Activated CD8-positive, alpha-beta memory T cell treated with anti-CD3 and anti-CD28 coated beads, Interleukin-2, amount 10 ng/mL, durations not matched to agents 7 days and 5 days (primary cell): ENCODE measurements at places on chromosomes 12 and 14. TPM values are rescaled to one million over a fixed set of nuclear protein-coding genes. Genes with fewer than 3 reads are reported as not detected.

The CABP1 gene
- not detected for total RNA-seq

The ARHGEF40 gene
- total RNA-seq: not detected

The SMOC1 gene
- not detected for total RNA-seq

The TTC8 gene
- total RNA-seq: 2.5 TPM

The ENDOU gene
- not detected for total RNA-seq

The ATL1 gene
- 1.3 TPM for total RNA-seq

The PLA2G1B gene
- total RNA-seq: not detected

The STYK1 gene
- 8.4 TPM for total RNA-seq

DNA sequence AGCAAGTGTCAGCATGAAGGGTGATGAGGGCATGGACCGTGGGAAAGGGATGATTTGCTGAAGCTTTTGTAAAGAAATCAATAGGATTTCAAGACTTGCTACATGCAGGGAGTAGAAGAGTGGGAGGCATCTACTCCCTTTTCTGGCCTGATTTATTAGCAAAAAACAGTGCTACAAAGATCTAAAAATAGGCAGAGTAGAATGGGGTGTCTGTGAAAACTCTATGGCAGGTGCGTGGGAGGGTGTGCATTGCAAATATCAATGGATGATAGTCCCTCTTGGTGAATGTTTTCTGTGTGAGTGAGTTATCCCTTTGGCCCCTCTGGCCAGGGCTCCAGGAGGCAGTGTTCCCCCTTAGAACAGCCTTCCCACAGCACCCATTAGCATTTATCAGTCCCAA, 139.0 kb downstream of the SMOC1 start:
- no peak for DNase-seq

GRCh38 chr12:98758331-98758730, 113.2 kb downstream of the APAF1 start:
- DNase-seq: no peak

GRCh38 chr14:88069677-88070076, 64.7 kb downstream of the GPR65 start:
- no peak for DNase-seq

DNA sequence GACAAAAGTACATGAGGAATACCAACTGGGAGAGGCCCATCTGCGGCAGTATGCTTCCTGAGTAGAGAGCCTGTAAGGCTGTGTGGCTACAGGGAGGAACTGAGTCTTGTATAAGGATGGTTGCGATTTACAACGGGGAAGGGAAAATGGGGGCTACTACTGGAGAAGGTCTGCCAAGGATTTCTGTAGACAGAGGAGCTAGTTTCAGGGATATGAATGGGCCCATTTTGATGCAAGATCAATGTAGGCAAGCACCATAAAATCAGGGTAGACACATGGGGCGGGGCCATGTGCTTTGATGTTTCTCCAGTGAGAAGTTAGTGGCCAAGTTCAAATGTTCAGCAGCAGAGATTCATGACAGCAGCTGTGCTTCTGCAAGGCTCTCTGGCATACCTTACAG, 149.4 kb downstream of the GPR65 start:
- no peak for DNase-seq

DNA sequence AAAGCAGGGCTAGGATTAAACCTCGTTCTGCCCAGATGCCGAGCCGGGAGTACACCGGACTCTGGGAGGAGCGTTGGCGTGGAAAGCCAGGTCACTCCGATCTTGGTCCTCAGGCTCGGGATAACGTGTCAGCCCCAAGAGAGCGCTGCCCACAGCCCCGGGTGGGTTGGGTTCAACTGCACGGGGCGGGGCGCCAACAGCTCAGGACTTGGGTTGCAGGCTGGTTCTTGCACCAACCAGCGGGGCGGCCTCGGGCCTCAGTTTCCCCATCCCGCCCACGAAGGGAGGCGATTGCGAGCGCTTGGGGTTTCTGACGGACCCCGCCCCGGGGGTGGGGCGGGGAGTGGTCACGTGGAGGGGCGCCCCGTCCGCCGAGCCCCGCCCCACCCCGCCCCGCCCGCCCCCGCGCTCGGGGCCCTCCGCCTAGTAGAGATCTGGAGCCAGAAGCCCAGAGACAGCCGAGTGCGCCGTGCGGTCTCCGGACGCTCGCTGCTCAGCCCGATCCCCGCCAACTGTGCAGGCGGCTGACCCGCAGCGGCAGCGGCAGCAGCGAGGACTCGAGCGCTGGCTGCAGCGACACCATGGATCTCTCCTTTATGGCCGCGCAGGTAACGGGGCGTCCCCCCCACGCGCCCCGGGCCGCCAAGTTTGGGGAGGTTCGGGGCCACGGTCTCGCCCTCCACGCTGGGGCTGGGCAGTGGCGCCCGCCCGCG, at the start of gene C14orf132:
TSS of gene C14orf132 (plus strand) at position 443 of the 713 bp plus-strand sequence. CDS start at position 582, 139 bp downstream.
- DNase-seq: no peak

GRCh38 chr12:118082161-118082560, 21.2 kb upstream of the WSB2 start:
- DNase-seq: no peak

DNA sequence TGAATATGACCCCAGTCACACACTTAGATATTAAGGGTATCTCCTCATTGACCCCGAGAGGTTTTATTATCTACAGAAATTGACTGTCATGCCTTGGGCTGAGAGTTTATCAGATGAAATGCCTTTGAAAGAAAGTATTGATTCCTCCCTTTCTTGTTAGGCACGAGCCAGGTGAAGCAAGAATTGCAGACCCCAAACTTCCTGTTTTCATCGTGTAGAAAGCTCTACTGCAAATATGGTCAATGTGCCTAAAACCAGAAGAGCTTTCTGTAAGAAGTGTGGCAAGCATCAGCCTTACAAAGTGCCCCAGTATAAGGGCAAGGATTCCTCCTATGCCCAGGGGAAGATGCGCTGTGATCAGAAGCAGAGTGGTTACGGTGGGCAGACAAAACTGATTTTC, 143.9 kb upstream of the FUT8 start:
- DNase-seq: no peak

GRCh38 chr12:88057994-88058718, 29.0 kb upstream of the C12orf50 start:
- no peak for DNase-seq

DNA sequence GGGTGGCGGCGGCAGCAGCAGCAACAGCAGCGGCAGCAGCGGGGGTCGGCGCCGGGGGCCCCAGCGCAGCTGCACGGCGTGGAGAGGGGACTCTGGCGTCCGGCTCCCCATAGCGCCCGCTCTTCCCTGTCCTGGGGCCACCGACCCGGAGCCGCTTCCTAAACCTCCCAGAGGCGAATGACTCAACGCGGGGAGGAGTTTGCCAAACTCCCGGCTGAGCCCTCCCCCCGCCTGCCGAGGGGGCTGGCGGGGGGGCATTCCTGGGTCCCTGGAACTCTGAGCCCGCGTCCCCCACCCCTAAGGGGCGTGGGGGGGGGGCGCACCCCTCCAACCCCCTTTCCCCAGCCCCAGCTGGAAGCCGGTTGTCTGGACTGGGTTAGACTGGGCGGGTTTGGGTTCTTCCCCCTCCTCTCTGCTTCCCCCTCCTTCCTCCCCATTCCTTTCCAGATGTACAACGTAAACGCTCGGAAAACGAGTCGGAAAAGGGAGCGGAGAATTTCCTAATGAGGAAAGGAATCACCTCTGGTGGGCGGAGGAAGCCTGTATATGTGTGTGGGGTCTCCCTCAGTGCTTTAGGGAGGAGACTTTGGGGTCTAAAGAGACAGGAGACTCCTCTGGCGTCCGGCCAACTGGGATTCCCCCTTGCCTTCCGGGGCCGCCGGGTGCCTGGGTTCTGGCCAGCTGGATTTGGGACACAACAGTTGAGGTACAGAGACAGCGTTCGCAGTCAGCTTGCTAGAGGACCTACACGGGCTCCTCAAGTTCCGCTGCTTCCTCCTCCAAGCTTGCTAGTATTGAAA, at the start of gene ITGA5:
TSS of gene ITGA5 (minus strand) at position 179 of the 800 bp plus-strand sequence. CDS start at position 111, 68 bp downstream.
- peak; percentile 56 for DNase-seq

DNA sequence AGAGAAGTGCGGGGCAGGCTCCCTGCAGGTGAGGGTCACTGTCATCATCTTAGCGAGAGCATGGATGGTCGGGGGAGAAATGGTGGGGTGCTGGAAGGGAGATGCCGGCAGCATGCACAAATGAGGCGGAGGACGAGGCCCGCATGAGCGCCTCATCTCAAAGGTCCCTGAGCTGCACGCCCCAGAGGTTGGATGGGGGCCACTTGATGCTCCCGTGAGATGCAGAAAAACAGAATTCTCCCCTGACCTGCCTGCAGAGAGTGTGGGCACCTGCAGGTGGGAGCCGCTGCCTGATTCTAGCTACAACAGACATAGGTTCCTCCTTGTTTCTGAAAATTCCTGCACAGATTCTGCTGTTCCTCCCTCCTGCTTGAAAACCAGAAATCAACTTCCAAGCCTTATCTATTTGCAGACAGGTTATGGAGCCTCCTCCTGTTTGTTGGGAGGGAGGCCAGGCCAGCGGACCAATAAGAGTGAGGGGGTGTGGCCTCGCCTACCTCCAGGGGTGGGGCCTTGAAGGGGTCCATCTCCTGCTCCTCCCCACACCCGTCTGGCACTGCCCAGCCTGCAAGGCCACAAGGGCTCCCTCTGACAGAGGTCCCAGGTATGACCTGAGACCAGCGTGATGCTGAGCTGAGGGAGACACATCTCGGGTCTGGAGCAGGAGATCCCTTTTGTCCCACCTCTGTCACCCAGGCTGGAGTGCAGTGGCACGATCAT, 67.2 kb downstream of the KDM2B start:
- no peak for DNase-seq

- no peak for DNase-seq
These were observed 121.2 kb upstream of the DAAM1 start for GRCh38 chr14:59067127-59067894.

GRCh38 chr12:71201136-71201679, 43.4 kb upstream of the TSPAN8 start:
- DNase-seq: no peak

- peak; percentile 81 for DNase-seq
These were observed 48.5 kb downstream of the BAZ2A start for GRCh38 chr12:56581418-56582145.

DNA sequence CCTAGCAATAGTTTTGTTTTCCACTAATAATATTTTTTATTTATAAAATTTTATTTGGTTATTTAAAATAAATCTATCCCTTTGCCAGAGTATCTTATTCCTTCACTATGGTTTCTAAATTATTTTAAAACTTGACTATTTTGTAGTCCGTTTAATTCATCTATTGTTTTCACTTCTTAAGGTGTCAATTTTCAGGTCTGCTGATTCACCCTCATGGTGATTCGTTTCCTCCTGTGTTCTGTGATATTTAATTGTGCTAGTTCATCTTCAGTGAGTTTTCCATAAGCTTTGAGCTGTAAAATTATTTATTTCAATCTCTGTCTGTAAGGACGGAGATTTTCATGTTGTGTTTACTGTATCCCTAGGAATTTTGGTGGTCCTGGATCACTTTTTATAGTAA, 70.6 kb downstream of the SNAPC1 start:
- DNase-seq: no peak

- no peak for DNase-seq
These were observed 26.7 kb upstream of the WSCD2 start for GRCh38 chr12:108102363-108102762.

- no peak for DNase-seq
These were observed 43.0 kb upstream of the CTDSP2 start for GRCh38 chr12:57889500-57889989.

GRCh38 chr14:32817780-32818179, 120.9 kb upstream of the NPAS3 start:
- DNase-seq: no peak

GRCh38 chr12:32397696-32398095, 1.7 kb upstream of the FGD4 start:
- DNase-seq: no peak

GRCh38 chr12:128871516-128871892, 18.2 kb downstream of the GLT1D1 start:
- no peak for DNase-seq

GRCh38 chr14:74630881-74631690, 19.0 kb upstream of the LTBP2 start:
- DNase-seq: no peak

DNA sequence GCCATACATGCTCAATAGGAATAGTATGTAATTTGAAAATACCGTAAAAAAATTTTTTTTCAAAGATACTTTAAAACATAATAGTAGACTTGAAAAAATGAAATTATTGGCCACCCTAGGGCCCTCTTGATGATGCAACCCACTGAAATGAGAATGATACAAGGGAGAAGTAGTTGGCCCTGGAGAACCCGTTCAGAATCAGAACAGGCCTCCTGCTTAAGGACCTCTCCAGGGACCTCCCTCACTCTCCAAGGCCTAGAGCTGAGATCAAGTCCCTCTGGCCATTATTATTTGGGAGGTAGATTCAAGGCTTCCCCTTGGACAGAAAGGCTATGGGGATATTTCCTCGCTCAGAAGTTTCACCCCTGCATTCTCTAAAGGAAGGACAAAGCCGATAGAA, 11.9 kb downstream of the LALBA start:
- DNase-seq: no peak

DNA sequence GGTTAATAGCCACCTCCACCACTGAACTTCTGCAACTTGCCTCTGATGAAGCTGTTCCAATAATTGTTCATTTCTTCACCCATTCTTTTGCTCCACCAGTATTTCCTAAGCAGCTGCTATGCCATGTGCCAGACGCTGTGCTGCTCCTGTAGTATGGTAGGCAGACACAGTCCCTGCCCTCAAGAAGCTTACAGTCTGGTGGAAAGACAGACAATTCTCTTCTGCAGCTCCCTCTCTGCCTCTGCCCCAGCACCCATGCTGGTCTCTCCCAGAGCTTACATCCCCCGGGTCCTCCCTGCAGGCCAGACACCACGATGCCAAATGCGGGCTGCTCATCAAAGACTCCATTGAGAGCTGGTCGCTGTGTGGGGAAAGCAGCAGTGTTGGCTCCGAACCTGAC, 111.6 kb upstream of the ESRRB start:
- DNase-seq: no peak

DNA sequence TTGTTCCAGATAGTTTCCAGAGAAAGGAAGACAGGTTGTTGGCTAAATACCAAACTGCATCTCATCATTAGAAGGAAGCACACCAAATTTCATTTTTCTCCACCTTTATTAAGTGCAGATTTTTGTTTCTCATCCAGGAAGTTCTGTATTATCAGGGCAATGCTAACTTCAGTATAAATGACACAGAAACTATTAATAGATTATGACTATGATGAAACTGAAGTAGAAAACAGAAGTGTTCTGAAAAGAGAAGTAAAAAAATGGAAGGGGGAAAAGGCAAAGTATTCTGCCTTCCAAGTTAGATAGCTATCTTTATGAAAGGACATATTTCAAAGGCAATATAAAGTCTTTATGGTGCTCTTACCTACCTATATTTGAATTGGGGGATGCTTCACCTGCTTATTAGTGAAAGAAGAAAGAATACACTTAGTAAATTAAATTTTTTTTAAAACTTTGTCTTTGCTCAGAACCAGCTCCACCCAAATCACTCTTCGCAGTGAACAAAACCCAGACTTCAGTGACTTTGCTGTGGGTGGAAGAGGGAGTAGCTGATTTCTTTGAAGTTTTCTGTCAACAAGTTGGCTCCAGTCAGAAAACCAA, 223.9 kb downstream of the PTPRO start:
- DNase-seq: no peak

GRCh38 chr12:10305411-10305810, 2.3 kb upstream of the KLRD1 start:
- peak; percentile 76 for DNase-seq

DNA sequence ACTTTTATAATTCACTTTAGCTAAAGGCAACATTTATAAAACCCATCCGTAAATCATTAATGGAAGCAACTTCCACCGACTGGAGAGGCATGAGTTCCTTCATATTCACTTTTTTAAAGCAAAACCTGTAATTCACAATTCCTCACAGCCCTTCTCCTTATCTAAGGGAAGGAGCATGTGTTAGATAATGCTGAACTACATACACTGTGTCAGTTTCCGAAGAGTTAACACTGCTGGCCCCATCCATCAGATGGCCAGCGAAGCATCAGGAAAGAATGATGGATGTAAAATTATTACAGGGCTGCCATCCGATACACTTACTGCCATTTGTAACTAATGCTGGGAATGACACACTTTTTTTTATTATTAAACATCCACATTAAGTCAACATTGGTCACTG, 392.8 kb downstream of the SOX5 start:
- no peak for DNase-seq
